Osteoblast (primary cell): ENCODE measurements at places on chromosomes 2 and 18. TPM values are rescaled to one million over a fixed set of nuclear protein-coding genes. Genes with fewer than 3 reads are reported as not detected.

FAM110C gene
- total RNA-seq = not detected in 2 replicates

FNDC4 gene
- 21.2 and 21.4 TPM in 2 replicates for total RNA-seq

FZD7 gene
- 64.8 and 73.8 TPM in 2 replicates for total RNA-seq

ERICH2 gene
- 0.59 TPM in 1 of 2 replicates, not detected in the other for total RNA-seq

DNA sequence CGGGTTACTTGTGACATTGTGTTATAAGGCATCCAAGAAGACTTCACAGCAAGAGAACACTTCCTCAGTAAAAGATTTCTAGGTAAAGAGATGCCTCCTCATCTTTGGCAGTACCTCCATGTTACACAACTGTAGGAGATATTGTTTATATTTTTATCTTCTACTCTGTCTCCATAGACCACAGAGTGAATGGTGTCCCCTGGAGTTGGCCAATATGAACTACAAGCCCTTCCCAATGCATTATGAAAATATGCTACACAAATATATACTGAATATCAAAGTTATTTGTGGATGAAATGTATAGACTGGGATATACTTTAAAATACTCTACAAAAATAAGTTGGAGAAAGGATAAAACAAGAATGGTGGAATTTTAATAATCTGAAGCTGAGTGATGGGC, 46.7 kb downstream of the MBOAT2 start:
- no peak for DNase-seq

DNA sequence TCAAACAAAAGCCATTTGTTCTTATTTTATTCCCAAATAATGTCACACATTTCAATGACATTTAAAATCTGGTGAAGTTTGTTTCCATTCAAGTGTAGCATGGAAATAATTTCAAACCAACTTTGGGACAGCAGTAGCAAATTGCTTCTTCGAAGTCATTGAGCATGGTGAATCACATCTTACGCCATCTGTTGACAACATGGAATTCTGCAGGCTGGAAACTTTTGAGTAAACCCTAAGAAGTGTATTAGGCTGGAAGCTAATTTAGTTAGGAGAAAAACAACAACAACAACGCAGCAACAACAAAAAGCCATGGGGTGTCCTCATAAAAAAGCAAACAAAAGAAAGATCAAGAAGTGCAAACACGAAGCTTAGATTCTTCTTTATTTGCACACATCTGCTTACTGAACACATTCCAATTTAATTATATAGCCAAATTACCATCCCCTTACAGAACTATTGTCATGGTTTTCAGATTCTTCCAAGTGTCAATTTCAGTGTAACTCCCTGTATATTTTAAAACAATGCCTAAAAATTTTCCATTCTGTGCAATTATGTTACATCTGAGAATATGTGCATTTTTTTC, 659.0 kb upstream of the CDH7 start:
- DNase-seq = no peak

DNA sequence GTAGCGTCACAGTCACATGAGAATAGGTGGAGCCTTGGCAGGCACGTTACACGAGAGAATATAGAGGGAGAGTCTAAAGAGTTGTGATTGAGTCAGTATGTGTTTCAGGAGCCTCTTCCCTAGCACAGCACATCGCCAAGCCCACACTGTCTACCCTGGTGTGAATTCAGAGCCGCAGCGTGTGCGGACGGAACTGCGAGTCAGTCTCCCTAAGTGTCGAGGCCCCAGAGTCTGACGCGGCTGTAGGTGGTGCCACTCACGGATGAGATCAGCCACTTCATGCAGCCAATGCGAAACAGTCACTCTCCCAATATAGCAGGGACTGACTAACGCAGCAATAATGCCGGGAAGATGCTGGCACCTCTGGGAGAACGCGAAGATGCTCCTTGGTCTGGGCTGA, 587.3 kb upstream of the ID2 start:
- DNase-seq = no peak

DNA sequence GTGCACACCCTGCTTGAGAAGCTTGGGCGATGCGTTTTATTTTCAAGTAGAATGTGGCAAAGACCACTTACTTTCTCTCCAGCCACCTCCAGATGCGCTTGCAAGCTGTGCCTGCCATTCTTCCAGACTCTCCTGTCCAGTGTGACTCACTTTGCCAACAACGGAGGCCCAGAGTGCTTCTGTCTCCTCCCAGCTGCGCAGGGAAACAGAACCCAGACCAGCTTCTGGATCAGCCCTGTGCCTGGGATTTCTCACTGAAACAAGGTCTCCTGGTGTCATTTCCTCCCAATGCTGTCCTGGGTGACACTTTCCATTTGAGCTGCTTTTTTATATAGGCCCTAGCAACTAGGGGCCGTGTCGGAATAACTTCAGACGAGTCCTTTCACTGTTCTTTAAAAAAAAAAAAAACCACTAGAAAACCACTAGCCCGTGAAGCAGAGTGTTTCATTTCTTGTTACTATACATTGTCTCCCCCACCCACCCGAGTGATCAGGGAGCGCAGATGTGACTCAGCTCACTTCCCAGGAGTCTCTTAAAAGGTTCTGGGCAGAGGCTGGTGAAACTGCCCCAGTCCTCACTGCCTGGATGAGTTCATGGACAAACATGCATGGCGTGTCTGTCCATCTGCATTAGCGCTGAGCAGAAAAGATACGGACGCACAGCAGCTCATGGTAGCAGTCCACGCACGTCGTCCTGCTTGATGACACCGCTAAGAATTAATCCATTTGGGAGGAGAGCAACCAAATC, 25.3 kb upstream of the RPL31 start:
- peak; percentile 97 for DNase-seq
